ENCODE measurements at places on chromosomes 11 and 22.

DNA sequence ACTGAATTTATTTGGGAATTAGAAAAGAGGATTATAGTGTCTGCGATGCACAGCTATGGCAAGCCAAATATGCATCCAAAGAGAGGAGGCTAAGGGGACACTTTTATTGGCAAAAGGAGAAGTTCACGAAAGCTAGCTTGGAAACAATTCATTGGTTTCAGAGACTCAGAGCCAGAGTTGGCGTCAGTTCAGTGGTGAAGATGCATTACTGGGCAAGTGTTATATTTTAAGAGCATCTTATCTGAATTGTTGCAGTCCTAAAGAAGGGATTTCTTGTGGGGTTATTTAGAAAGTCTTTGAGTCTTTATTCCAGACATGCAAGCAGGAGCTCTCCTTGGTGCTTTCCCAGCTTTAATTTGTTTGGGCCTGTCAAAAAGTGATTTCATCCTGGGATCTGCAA is 15.0 kb downstream of the CLDN5 start:
- DNase-seq: no peak

- DNase-seq: no peak
These were observed 120.9 kb downstream of the MAML2 start for GRCh38 chr11:96222102-96222501.

- no peak for DNase-seq
These were observed 2.2 kb downstream of the TM7SF2 start for GRCh38 chr11:65113839-65114238.

GRCh38 chr22:36365020-36365411 is 22.8 kb downstream of the MYH9 start:
- DNase-seq: peak; percentile 79

GRCh38 chr22:37012262-37012904 is 6.9 kb downstream of the TST start:
- DNase-seq: no peak

GRCh38 chr11:123330948-123331347 is 99.1 kb upstream of the GRAMD1B start:
- DNase-seq: no peak

GRCh38 chr11:47496808-47497207 is 47.9 kb upstream of the RAPSN start:
- no peak for DNase-seq
